ENCODE measurements at places on chromosomes 7 and 10.

- no peak for DNase-seq
Observed at GRCh38 chr10:43076876-43077420, at the start of gene RET. RET (plus strand) TSS chr10:43077069; CDS start chr10:43077259, 190 bp downstream.

DNA sequence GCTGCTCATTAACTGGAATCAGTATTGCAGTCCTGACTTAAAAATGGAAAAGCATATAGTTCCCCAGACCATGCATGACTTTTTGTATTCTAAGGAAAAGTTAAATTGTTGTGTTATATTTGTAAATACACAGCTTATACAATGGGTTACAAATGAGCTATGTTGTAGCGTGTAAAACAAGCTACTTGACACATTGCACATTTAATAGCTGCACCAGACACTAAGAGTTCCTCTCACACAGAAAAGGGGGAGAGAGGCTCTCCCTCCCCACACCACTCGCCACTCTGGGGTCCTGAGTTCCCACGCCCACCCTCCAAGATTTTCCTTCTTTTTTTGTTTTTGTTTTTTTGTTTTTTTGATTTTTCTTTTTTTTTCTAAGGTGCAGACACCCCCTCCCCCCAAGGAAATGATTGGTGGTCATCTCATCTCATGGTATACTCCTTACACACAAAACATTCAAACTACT lies 6.3 kb downstream of the KLF6 start:
- no peak for DNase-seq

DNA sequence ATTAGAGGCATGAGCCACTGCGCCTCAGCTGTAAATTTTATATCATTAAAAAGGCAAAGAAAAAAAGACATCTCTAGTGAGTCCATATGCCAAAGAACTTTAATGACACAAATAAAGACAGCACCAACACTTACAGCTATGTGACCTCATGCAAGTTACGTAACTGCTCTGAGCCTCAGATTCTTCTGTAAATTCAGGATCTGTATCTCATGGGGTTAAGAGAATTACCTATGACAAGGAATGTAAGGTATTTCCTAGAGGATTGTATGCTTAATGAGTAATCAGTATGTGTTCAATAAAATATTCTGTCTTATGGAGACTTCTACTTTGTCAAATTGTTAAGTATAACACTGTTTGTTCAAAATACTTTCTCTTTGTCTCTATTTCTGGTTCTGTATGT lies 274.0 kb upstream of the GLI3 start:
- no peak for DNase-seq

GRCh38 chr7:101650579-101651081 lies 21.5 kb upstream of the MYL10 start:
- no peak for DNase-seq

- no peak for DNase-seq
Observed at GRCh38 chr7:119514326-119514725, 758.6 kb upstream of the KCND2 start.

GRCh38 chr7:127755521-127755920 lies 103.5 kb downstream of the SND1 start:
- DNase-seq: no peak

GRCh38 chr7:49324707-49325106 lies 400.4 kb downstream of the CDC14C start:
- no peak for DNase-seq

DNA sequence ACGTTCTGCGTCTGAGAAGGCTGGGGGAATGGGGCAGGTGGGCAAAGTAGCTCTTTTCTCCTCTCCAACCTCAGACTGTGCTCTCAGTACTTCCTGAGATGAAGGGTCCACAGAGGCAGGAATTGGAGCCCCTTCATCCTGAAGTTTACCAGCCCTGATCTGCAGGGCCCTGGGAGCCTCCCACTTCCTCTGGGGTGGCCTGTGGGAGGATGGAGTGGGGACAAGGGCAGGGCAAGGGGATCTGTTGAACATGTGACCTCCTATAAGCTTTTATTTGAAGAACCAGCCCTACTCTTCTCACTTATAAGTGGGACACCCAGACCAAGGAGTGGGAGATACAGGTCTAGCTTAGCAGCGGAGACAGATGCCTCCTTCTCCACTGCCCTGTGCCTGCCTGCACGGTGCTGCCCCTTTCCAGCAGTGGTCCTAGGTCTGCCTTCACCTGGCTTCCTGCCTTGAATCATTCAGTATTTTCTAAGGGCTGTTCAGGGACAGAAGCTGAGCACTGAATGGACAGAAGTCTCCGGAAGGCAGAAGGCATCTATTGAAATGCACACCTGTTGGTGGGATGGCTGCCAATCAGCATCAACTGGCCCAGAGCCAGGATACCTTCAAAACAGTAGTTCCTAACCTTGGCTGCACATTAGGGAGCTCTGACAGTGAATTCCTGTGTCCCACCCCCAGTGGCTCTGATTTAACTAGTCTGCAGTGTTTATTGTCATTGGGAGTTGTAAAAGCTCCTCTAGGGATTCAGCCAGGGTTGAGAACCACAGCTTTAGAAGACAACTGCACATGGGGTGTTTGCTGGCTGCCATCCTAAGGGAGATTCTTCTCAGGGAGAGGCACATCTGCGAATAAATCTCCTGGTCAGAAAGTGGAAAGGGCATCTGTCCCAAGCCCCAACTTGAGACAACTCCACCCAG lies 2.7 kb upstream of the ARHGAP22 start:
- DNase-seq: peak; percentile 12

- DNase-seq: peak; percentile 14
Observed at GRCh38 chr7:4849390-4849789, 12.4 kb downstream of the PAPOLB start.

- DNase-seq: no peak
Observed at GRCh38 chr10:88032566-88032965, 169.1 kb downstream of the PTEN start.

- no peak for DNase-seq
Observed at GRCh38 chr7:47576866-47577306, 5.0 kb downstream of the TNS3 start.

DNA sequence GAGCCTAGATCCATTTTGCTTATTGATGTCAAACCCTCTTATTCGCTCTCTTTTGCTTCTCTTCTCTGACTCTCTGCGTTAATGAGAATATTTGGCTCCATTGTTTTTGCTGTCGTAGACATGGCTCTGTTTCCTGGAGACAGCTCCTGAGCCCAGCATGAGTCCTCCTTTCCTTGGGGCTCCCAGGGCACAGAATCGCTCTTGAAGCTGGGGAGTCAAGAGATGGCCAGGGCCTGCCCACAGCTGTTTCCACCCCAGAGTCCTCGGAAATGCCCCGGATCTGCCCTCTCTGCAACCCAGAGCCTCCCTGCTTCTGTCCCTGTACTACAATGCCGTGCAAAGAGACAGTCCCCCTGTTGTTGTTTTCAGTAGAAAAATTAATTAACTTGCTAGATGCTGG lies 566.7 kb upstream of the FOXK1 start:
- no peak for DNase-seq

GRCh38 chr10:129846991-129847391 lies 117.1 kb downstream of the EBF3 start:
- DNase-seq: no peak

GRCh38 chr7:30226614-30227268 lies 57.7 kb upstream of the ZNRF2 start:
- DNase-seq: peak; percentile 51

GRCh38 chr10:78457804-78458482 lies 424.3 kb downstream of the RPS24 start:
- DNase-seq: no peak

- DNase-seq: no peak
Observed at GRCh38 chr10:86500846-86501245, 20.7 kb downstream of the WAPL start.

GRCh38 chr10:35517431-35518181 lies 87.5 kb upstream of the GJD4 start:
- no peak for DNase-seq

DNA sequence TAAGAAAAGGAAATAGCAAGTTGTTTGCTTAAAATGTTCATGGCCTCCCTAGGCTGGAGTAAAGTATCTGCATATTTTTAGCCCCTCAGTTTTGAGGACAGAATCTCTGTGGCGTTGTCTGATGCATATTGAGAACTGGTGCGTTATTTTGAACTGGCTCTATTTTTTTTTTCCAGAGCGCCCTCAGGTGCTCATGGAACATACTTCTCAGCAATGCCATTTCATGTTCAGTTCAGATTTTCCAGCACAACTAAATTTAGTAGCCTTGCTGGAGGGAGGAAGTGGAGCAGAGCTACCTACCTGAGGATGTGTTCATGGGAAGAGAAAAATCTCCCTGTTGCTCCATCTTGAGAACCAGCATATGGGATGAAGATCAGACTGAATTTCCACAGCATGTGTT lies 870.5 kb downstream of the LRMDA start:
- no peak for DNase-seq

GRCh38 chr10:133082685-133083421 lies 4.9 kb upstream of the ADGRA1 start:
- DNase-seq: no peak

DNA sequence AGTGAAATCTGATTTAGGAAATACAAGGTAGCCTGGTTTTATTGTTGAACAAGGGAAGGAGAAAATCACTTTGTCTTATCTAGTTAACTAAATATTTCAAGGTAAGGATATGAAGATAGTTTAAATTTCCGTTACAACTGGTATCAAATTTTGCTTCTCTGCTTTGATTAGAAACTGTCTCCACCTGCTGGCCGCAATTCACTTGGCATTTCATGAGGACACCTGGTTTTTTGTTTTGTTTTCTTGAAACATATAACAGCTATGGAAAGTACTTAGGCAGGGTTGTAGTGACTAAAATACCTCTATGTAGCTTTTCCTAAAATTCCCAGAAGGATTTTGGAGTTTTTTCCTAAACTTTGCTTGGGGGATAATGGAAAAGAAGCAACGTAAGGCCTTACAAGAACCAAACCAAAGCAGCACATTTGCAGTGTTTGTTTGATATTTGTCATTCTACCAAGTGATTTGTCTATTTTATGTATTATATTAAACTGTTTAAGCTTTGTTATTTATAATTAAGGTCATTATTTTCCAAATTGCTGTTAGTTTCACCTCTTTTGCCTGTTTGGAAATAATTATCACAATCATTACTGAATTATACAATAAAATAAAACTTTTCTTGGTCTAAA lies 73.6 kb downstream of the AHCYL2 start:
- DNase-seq: peak; percentile 31

DNA sequence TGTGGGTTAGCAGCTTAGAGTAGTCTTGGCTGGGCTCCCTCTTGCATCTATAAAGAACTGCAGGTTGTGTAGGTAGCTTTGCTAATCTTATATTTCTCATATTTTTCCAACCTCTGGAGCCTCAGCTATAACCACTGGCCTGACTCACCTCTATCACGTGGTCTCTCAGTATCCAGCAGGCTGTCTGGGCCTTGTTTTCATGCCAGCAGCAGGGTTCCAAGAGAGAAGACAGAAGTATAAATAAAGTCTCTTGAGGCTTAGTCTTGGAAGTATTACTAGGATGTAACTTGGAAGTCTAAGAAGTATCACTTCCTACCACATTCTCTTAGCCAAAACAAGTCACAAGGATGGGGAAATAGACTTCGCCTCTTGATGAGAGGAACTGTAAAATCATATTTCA lies 73.3 kb downstream of the WIPF3 start:
- no peak for DNase-seq

GRCh38 chr10:5668429-5668828 lies 2.0 kb upstream of the ASB13 start:
- DNase-seq: no peak

DNA sequence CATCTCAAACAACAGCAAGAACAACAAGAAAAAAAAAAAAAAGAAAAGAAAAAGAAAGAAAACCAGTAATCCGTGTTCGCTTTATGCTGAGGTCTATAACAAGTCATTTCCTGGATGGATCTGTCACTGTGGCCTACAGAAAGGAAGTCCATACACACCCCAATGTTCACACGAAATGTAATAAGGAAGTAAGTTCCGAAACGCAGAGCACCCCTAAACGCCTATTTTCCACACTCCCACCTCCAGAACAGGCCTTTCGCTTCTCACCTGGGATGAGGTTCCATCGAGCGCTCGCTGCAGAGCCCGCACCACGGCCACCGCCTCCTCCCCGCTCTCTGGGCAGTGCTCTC lies 735 bp downstream of the ZNF394 start:
- DNase-seq: no peak

DNA sequence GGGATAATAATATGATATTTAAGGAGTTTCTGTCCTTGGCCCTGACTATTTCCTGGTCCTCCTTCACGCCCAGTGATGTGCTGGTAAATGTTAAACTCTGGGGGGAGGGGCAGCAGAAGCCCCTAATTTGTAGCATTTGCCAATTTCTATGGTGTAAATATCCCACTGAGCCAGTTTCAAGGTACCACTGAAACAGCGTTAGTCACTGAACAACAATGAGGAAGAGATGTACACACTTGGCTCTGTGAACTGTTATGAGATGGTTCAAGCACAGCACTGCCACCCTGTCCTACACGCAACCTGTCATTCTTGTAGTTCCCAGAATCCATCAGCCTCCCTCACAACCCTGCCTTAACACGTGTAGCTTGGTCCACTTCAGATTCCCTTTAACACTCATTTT lies 39.8 kb downstream of the MET start:
- no peak for DNase-seq

DNA sequence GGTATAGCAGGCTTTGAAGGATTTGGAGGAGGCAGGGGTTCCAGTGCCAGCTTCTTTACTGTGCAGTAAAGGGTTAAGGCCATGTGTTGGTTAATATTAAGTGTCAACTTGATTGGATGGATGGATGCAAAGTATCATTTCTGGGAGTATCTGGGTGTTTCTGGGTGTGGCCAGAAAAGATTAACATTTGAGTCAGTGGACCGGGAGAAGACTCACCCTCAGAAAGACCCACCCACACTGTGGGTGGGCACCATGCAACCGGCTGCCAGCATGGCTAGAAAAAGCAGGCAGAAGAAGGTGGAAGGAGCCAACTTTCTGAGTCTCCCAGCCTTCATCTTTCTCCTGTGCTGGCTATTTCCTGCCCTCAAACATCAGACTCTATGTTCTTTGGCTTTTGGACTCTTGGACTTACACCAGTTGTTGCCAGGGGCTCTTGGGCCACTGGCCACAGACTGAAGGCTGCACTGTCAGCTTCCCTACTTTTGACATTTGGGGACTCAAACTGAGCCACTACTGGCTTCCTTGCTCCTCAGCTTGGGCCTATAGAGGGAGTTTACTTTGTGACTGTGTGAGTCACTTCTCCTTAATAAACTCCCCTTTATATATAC lies 6.8 kb upstream of the TRUB1 start:
- no peak for DNase-seq

DNA sequence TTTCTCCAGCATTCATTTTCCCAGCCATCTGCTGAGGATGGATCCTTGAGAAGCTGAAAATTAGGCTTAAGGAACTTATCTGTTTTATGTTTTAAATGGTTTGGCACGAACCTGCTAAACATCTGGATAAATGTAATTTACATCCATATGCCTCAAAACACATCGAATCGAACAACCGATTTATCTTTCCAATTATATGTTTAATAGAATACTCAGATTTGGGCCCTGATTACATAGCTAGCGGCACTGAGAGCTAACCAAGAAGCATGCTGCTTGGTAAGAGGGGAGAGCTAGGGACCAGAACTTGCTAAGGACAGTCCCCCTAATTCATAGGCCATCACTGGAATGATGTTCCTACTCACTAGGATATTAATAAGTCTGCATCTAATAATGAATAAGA lies 144.4 kb downstream of the BUB3 start:
- no peak for DNase-seq

GRCh38 chr7:148337246-148337965 lies 253.2 kb upstream of the C7orf33 start:
- no peak for DNase-seq
